ENCODE measurements at places on chromosomes 11 and 22.

DNA sequence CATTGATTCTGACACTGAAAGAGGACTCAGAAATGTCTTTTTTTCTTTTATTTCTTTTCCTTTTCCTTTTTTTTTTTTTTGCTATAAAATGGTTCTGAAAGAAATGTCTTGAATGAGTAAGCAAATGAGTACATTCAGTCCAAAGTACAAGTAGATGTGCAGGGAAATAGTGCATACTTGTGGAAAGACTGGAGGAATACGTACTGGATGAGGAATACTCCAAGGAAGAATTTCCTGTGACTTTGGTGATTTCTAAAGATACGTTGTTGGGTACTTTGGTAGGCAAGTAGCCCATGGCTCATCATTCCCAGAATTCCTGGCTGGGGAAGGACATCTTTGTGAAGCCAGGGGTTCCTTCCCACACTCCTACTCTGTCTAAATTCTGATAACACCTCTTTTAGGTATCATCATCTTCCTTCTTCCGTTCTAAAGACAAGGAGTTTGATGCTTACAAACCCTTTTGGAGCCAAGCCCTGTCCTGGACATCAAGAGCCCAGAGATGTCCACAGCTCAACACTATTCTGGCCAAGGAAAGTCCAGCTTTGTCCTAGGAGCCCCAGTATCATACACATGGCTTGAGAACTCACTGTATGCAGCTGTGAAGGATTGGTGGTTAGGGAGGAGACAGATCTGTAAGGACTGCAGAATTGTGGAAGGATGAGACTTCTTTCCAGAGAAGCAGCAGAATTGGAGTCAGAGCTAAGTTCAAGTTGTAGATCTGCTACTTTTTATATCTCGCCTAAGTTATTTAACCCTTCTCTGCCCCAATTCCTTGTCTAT lies 4.8 kb upstream of the NUP98 start:
- DNase-seq: no peak

- DNase-seq: no peak
Measured at GRCh38 chr11:131642756-131643531, 272.5 kb downstream of the NTM start.

GRCh38 chr11:134536219-134536618 lies 124.2 kb upstream of the B3GAT1 start:
- no peak for DNase-seq

GRCh38 chr11:36929401-36929800 lies 331.4 kb upstream of the RAG2 start:
- DNase-seq: no peak

DNA sequence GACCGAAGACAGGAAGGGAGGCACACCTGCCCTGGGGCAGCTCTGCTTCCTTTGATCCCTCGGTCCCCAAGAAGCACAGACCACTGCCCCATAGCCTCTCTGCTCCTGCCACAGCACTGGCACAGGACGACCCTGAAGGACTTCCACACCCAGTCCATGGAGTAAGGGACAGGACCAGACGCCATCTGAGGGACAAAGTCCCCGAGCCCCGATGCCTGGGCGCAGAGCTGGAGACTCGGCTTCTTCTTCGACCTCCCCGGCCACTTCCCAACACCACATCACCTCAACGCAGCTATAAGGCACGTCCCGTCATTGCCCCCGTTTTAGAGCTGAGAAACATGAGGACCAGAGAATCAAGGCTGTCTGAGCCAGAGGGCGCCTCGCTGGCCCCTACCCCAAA lies 310.5 kb downstream of the BRD1 start:
- DNase-seq: no peak

GRCh38 chr11:77497368-77497767 lies 23.5 kb upstream of the PAK1 start:
- no peak for DNase-seq

- no peak for DNase-seq
Measured at GRCh38 chr11:8066911-8067455, 14.0 kb upstream of the TUB start.

- no peak for DNase-seq
Measured at GRCh38 chr11:10674440-10674855, 19.1 kb downstream of the IRAG1 start.

- no peak for DNase-seq
Measured at GRCh38 chr22:26064048-26064447, 105.2 kb upstream of the SEZ6L start.

- no peak for DNase-seq
Measured at GRCh38 chr22:48581796-48582469, 1245.7 kb downstream of the BRD1 start.

DNA sequence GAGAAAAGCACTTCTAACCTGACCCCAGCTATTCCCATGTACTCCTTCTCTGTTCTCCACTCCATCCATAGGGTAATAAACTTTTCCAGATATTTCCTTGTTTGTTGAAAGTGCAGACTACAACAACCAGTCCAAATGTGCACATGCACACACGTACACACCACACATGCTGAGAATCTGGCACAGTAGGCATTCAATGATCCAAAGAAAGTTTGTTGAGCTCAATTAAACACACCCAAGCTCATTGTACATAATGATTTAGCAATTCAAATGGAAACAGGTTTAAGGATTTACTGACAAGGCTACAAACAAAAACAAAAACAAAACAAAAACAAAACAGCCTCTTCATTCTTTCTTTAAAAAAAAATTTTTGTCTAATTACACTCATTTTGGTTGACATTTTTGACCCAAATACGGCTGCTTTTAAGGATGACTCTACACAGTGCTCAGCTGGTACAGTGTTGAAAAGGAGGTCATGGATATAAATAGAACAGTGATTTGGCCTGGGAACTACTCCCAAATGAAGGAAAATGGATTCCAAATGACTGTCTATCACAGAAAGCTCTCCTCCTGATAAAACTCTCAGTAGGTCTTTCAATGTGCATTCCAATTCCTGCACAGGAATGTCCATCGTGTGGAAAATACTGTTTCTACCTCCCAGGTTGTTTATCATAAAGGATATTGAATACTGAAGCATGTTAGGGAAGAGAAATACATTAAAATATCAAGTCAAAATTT lies 232.2 kb downstream of the GUCY1A2 start:
- DNase-seq: no peak

DNA sequence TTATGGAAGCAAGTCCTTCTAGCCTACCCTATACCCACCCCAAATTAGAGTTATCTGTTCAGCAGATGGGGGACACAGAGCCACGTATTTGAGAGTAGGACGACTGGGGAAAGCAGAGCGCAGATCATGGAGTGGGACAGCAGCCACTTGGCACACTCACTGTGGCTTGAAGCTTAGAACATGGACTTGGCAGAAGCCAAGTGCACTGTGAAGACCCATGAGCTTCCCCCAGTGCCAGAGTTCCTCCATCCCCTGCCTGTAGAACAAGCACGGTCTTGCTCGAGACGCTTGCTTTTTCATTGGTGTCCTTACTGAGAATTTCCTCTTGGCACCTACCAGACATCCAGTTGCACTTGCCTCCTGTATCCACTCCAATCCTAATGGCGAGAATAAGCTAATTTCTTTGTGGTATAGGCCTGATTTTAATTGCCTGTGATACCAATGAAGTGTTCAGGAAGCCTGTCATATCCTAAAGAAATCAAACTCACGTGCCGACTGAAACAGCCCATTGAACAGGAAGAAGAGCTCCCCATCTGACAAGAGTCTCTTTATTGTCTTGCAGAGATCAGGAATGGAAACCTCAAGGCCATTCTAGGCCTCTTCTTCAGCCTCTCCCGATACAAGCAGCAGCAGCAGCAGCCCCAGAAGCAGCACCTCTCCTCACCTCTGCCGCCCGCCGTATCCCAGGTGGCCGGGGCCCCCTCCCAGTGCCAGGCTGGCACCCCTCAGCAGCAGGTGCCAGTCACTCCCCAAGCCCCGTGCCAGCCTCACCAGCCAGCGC lies 166.9 kb downstream of the NAV2 start:
- DNase-seq: no peak

DNA sequence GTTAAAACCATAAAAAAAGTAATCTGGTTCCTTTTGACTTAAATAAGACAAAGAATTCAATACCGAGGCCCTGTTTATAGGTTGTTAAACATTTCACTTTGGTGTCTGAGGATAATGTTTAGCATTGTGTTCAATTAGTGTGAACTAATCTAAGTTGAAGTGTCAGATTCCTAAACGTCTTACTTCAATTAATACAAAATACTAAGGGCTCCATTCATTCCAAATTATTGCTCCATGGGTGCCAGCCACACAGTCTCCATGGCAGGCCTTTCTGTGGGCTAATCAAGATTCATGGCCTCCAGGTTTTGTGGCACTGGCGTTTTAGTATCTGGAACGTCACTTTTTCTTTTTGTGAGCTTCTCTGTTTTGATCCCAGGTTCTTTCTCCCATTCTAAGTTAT lies 89.4 kb downstream of the TMEM135 start:
- DNase-seq: no peak

GRCh38 chr11:57116654-57117053 lies 65.1 kb upstream of the LRRC55 start:
- no peak for DNase-seq

- DNase-seq: no peak
Measured at GRCh38 chr11:95485115-95485900, 254.3 kb upstream of the SESN3 start.

- no peak for DNase-seq
Measured at GRCh38 chr11:126318574-126319373, 14.9 kb downstream of the DCPS start.

DNA sequence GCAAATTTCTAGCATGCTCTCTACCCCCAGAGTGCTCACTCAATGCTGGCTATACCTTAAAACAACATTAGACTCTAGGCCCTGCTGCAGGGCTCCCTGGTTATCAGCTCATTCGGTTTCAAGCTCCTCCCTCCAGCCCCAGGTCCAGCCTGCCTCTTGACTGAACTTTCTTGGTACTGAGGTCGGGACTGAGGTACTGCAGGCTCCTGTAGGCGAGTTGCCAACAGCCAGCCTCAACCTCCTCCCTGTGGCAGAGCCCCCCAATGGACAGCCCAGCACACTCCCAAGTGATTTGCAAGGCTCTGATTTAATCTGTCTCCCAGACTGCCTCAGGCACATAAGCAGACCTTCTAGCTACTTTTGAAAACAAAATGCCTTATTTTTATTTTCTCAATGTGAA lies 73.6 kb upstream of the EIF3M start:
- DNase-seq: no peak

GRCh38 chr11:17014833-17015626 lies 816 bp upstream of the PLEKHA7 start:
- peak; percentile 89 for DNase-seq

GRCh38 chr11:40241524-40242051 lies 1217.9 kb downstream of the LRRC4C start:
- no peak for DNase-seq

DNA sequence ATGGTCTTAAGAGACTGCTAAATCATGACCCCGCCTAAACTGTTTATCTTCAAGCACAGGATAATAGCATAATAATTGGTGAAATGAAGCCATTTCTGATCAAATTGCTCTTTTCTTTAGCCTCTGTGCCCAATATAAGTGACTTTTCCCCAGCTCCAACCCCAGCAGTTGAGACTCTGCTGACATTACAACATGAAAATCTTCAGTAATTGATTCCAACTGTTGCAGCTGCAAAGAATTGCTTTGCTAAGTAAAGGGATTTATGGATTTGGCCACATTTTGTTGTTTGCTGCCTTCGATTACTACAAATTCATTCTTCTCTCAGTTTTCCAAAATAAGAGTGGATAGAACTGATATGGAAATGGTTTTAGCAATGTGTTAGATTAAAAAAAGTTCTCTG lies 576.7 kb upstream of the LRRC4C start:
- no peak for DNase-seq

DNA sequence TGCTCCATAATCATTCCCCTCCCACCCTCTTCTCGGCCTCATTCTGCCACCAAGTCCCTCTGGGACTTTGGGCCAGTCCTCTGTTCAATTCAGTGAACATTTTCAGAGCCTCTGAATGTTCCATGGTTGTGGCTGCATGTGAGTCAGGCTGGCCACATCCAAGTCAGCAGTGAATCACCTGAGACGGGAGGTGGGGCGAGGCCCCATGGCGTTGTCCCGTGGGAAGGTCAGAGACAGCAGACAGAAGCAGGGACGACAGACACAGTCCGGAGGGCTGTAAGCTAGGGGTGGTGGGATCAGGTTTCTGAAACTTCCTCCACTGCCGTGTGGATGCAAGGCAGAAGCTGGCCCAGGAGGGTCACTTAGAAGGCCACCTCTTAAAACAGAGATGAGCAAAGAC lies 324.8 kb downstream of the MN1 start:
- no peak for DNase-seq

DNA sequence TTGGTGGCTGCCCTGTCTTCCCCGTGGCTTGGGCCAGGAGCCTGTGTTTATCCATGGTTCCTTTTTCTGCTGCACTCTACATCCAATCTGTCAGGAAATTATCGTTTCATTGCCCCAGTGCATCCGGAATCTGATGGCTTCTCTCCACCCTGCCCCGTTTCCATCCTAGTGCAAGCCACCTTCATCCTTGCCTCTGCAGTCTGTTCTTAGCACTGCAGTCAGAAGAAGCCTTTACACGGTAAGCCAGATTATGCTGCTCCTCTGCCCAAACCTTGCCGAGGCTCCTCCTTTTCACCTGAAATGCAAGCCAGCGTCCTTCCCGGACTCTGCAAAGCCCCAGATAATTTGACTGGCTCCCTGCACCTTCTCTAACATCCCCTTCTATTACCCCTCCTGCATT lies 45.1 kb downstream of the PARVG start:
- no peak for DNase-seq

- DNase-seq: no peak
Measured at GRCh38 chr11:134657631-134658030, 245.6 kb upstream of the B3GAT1 start.

GRCh38 chr11:104907521-104908185 lies 9.4 kb upstream of the CASP12 start:
- DNase-seq: no peak

DNA sequence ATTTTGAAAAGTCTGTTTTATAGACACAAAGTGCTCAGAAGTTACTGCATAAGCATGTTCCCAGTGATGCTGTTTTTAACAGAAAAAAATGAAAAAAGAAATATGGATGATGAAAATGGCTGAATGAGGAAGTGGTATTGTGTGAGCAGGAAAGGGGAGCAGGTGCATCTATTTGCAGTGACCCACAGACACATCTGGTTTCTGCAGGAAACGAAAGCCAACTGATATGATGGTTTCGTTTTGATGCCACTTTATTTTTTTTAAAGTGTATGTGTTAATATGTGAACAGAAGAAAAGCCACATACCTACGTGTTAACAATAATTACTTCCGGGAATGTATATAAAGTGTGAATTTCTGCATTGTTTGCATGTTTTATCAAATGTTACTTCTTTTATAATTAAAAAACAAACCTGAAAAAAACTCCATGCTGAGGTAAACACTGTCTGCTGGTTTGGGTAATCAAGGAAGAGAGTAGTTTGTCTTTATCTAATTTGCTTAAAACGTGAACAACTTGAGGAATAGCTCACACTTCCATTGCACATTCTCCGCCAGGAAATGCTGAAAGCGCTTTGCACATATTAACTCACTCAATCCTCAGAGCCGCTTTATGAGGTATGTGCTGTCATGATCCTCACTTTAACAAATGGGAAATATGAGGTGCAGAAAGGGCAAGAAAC lies 1335.9 kb downstream of the TBC1D22A start:
- no peak for DNase-seq

GRCh38 chr11:17477084-17477333 lies 364 bp upstream of the ABCC8 start:
- DNase-seq: no peak

- no peak for DNase-seq
Measured at GRCh38 chr22:43639228-43639948, 172.7 kb downstream of the EFCAB6 start.

- DNase-seq: peak; percentile 18
Measured at GRCh38 chr11:27234043-27234668, 128.9 kb downstream of the CCDC34 start.

- no peak for DNase-seq
Measured at GRCh38 chr11:61358566-61358965, 3.1 kb downstream of the CYB561A3 start.

- no peak for DNase-seq
Measured at GRCh38 chr11:62489204-62489603, 57.4 kb downstream of the AHNAK start.
